Epithelial cell of proximal tubule (primary cell): ENCODE measurements at places on chromosomes 7 and 10. TPM values are rescaled to one million over a fixed set of nuclear protein-coding genes. Genes with fewer than 3 reads are reported as not detected.
A peak's percentile ranks its signal among the peaks of the same experiment; 100 is the strongest.

DNA sequence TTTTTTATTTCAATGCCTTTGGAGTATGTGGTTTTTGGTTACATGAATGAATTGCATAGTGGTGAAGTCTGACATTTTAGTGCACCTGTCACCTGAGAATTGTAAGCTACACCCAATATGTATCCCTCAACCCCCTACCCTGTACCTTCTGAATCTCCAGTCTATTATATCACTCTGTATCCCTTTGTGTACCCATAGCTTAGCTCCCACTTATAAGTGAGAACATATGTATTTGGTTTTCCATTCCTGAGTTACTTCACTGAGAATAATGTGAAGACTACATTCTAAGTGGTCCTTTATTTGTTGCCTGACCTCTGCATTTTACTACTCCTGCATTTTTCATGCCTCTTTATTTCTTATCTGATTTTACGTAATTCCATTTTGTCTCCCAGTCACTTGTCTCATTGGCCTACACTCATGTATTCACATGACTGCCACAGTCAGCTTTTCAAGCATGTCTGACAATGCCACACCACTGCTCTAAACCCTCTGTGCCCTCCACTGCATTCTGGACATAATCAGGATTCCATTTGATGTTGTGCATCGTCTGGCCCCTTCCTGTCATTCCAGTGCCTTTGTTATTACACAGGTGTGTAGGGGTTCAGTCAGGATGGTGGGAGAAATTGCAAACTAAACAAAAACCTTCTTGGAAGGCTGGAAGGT, 1325.5 kb downstream of the XPNPEP1 start:
- no peak for DNase-seq

The SEC61A2 gene
- total RNA-seq = 6.7 and 7.0 TPM in 2 replicates

- DNase-seq = no peak
These were observed 174.5 kb downstream of the ZNF365 start for GRCh38 chr10:62548686-62549085.

- no peak for DNase-seq
These were observed 27.9 kb upstream of the ABLIM1 start for GRCh38 chr10:114686013-114686412.

The APBB1IP gene
- 1.6 and 3.1 TPM in 2 replicates for total RNA-seq

The FFAR4 gene
- total RNA-seq = not detected in 2 replicates

The DOCK4 gene
- 10.0 and 10.6 TPM in 2 replicates for total RNA-seq

The CALML5 gene
- 0.65 TPM in 1 of 2 replicates, not detected in the other for total RNA-seq

DNA sequence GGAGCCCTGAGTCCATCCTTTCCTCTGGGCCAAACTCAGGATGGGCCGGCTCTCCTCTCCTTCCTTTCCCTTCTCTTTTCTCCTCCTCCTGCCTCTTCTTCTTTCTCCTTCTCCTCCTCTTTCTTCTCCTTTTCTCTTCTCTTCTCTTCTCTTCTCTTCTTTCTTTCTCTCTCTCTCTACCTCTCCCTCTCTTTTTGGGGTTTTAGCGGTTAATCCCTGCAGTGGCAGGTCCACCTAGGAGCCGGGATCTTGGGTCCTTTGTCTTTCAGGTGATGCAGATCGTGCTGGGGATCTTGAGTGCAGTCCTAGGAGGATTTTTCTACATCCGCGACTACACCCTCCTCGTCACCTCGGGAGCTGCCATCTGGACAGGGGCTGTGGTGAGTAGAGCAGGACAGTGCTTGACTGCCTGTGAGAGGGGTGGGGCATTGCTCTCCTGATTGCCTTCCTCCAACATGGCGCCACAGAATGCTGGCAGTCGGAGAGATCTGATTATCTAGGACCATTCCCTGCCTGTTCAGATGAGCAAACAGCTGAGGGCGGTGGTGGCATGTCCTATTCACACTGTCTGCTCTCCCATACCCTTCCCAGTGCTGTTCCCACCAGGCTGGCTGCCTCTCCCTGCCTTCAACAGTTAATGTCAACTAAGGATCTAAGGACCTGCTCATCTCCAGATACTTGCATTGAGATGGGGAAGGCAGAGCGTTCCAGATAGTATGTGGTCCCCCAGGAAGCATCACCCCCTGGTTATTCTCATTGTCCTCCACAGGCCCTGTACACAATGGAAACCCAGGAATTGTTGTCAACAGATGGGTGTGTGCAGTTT, 1.6 kb downstream of the TMEM176A start:
- DNase-seq = no peak

DNA sequence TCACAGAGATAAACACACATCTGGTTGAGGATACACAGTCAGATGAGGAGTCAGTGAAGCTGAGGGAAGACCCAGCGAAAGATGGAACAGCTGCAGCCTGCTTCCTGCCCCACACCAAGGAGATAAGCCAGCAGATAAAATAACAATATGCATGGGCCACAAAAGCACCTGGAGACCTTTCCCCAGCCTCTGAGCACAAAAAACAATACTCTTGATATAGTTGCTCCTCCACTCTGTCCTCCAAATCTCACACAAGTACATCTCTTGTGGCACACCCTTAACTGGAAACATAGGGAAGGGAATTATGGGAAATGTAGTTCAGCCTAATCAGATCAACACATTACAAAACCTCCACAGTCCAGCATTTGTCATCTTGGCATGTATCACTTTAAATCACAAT, 9.7 kb upstream of the FHIP2A start:
- no peak for DNase-seq

The SPAG6 gene
- total RNA-seq = 0.07 TPM in 1 of 2 replicates, not detected in the other

DNA sequence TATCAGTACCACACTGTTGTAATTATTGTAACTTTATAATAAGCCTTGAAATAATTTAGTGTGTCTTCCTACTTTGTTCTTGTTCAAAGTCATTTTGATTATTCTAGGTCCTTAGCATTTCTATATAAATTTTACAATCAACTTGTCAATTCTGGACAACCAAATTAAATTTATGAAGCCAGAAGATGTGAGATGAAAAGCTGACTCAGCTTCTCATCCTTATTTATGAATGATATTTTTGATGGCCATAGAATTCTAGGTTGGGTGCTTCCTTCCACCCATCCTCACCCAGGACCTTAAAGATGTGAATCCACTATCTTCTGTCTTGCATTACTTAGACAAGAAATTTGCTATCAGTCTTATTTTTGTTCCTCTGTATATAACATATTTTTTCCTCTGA, 261.1 kb downstream of the GFRA1 start:
- DNase-seq = no peak

The PKD2L1 gene
- not detected in 2 replicates for total RNA-seq

The BMPER gene
- 0.29 TPM in 2 replicates for total RNA-seq

- DNase-seq = no peak
These were observed 33.3 kb downstream of the PLPP4 start for GRCh38 chr10:120490288-120490687.

GRCh38 chr7:123757095-123757494, 8.3 kb upstream of the WASL start:
- DNase-seq = no peak

The GRB10 gene
- total RNA-seq = 33.4 and 46.7 TPM in 2 replicates

DNA sequence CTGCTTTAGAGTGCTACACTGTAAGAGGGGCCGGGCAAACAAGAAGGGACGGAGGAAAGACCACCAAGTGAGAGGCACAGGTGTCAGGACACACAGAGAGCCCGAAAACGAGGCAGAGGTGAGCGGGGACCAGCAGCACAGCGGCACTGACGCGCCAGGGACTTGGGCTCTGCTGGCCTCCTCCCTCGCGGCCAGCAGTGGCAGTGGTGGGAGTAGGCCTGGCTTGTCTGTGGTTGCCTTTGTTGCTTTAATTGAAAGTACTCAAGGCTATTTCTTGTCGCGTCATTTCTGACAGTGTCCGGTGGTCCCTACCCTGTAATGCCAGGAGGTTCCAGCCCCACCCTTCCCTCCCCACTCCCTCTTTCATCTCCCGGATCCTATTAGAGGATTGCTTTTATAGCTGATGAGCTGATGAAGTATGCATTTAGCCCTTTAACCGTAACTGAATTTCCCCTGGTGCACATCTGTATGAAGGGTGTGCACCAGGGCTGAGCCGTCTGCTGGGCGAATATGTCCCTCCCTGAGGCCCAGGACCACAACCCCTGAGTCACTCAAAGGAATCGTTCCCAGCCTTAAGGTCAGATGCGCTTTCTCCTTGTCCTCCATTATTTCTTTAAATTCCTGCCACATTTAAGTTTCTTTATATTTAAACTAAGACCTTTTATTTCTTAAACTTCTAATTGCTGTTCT, 39.5 kb upstream of the FAM20C start:
- DNase-seq = no peak

The MUC3A gene
- not detected in 2 replicates for total RNA-seq

- DNase-seq = no peak
These were observed 7.4 kb upstream of the VIM start for GRCh38 chr10:17220652-17221100.

The TCAF2 gene
- total RNA-seq = 0.07 and 2.3 TPM in 2 replicates

DNA sequence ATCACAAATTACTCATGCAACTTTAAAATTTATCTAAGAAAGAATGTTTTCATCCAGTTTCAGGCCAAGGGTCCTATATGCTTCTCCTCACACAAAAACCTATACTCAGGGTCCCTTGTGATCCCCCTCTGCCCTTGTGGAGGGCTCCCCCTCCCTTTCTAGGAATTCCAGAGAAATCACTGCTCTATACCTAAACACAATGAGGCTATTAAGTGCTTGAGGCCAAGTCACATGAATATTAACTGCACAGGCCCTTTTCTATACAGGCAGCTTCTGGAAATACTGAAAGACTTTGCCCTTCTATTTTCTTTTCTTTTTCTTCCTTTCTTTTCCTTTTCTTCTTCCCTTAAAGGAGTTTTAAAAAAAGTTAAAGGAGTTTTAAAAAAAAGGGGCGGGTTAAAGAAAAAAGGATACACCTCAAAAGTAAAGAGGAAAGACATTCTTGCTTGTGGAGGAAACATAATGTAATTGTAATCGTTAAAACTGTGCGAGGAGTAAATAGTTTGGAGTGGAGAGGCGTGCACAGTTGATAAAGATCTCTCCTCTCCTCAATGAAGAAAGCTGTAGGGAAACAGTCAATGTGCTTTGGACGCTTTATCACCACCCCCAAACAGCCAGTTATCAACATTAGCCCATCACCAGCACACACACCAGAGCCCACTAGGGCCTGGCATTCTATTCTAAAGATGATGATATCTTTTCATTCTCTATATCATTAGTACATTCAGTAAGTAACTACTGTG, 16.4 kb downstream of the GRB10 start:
- no peak for DNase-seq

- DNase-seq = peak; percentile 63
These were observed 11.0 kb upstream of the COL17A1 start for GRCh38 chr10:104096692-104097091.

DNA sequence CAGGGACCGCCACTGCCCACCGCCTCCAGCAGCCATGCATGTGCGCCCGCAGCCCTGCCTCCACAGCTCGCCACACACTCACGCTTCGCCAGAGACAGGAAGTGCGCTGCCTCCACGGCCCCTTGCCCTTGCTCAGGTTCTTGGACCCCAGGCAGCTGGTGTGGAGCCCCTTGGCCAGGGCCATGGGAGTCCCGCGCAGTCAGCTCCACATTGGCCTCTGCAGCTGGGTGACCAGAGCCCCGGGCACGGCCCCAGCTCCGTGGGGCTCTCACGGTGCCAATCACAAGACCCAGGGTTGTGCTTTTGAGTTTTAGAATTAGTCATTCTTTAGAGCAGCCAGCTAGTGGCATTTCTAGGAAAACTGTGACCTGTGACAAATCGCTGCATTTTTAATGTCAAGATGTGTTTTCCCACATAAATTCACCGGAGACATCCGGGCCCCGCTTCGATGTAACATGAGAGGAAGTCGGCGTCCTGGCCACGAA, 4.3 kb upstream of the UTF1 start:
- no peak for DNase-seq

GRCh38 chr10:119199231-119199992, 8.0 kb upstream of the GRK5 start:
- no peak for DNase-seq

GRCh38 chr10:88165849-88166271, 302.4 kb downstream of the PTEN start:
- DNase-seq = no peak

The FAM24B gene
- total RNA-seq = 2.0 and 9.3 TPM in 2 replicates

The SFTPA2 gene
- total RNA-seq = not detected in 2 replicates

GRCh38 chr10:94450782-94451181, 48.4 kb downstream of the TBC1D12 start:
- no peak for DNase-seq

The PNLIPRP2 gene
- total RNA-seq = not detected in 2 replicates

GRCh38 chr10:78817361-78817760, 251.4 kb upstream of the ZMIZ1 start:
- DNase-seq = no peak

DNA sequence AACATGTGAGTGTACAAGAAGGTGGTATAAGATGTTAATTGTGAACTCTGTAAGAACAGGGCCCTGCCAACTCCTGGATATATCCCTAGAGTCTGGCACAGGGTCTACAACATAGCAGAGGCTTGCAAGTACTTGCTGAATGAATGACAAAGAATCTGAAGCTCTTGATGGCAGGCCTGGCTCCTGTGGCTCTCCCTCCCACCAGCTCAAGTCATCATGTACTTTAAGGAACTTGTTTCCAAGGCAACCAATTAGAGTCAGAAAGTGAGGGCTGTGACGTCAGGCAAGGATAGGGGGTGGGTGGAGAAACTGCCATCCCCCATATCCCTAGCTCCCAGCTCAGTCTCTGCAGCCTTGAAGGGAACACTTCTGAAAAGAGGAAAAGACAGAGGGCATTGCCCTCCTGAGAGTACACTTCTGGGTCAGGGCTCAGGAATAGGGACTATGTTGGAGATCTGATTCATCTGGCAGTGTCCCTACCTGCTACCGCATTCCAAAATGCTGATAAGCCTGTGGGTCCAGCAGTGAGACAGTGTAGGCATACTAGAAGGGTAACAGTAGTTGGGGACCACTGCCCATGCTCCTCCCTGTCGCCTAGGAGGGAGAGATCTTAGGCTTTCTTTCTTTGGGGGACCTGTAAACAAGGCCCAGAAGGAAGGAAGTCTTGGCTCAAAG, 34.6 kb upstream of the BTRC start:
- no peak for DNase-seq

GRCh38 chr7:64651632-64652165, 14.2 kb upstream of the ZNF107 start:
- no peak for DNase-seq

- no peak for DNase-seq
These were observed 194.0 kb upstream of the MGMT start for GRCh38 chr10:129272866-129273650.

The ZCWPW1 gene
- total RNA-seq = 0.65 and 3.8 TPM in 2 replicates

The SPDYE1 gene
- not detected in 2 replicates for total RNA-seq

- no peak for DNase-seq
These were observed 155.0 kb downstream of the RTKN2 start for GRCh38 chr10:62113680-62114079.

GRCh38 chr10:123455861-123456260, 210.3 kb upstream of the GPR26 start:
- DNase-seq = peak; percentile 30

GRCh38 chr10:117364110-117364960, 10.9 kb downstream of the PDZD8 start:
- no peak for DNase-seq

DNA sequence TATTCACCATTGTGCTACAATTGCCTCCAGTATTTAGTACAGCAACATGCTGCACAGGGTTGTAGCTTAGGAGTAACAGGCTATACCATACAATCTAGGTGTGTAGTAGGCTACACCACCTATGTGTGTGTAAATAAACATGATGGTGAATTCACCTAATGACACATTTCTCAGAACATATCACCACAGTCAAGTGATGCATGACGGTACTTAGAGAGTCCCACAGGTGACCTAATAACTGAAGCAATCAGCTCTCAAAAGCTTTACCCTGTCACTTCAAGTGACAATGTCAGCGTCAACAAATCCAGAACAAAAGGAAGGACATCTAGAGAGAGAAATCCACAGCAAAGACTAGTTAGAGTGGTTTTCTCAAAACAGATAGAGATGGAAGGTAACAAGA, 38.8 kb downstream of the CCNJ start:
- DNase-seq = no peak

The UBTD1 gene
- total RNA-seq = 21.6 and 23.6 TPM in 2 replicates

The TRPV6 gene
- total RNA-seq = 0.06 and 0.29 TPM in 2 replicates

The PON3 gene
- not detected in 2 replicates for total RNA-seq

The BTBD16 gene
- total RNA-seq = 0.51 and 1.3 TPM in 2 replicates
